ENCODE measurements at places on chromosomes 16 and 17.
A peak's percentile ranks its signal among the peaks of the same experiment; 100 is the strongest.

- peak; percentile 34 for DNase-seq
Measured at GRCh38 chr17:556431-556995, 158.1 kb downstream of the VPS53 start.

- peak; percentile 87 for DNase-seq
Measured at GRCh38 chr17:7191571-7192270, 12.6 kb upstream of the ASGR1 start.

- DNase-seq = no peak
Measured at GRCh38 chr17:78114831-78115723, 13.5 kb downstream of the TMC6 start.

- no peak for DNase-seq
Measured at GRCh38 chr16:84495506-84495905, 9.0 kb downstream of the MEAK7 start.

GRCh38 chr17:70059649-70060048 lies 15.4 kb upstream of the KCNJ16 start:
- DNase-seq = no peak

- no peak for DNase-seq
Measured at GRCh38 chr16:886084-886543, 84.7 kb downstream of the LMF1 start.

Measured in NCI-H82 (cell line).